NCI-H187 treated with DMSO at 0.1 percent for 48 hours (cell line): ENCODE measurements at places on chromosomes 5 and 9.

GRCh38 chr5:148861696-148862095, 35.3 kb downstream of the ADRB2 start:
- DNase-seq = no peak

GRCh38 chr9:84701801-84702200, 32.3 kb downstream of the NTRK2 start:
- DNase-seq = no peak

DNA sequence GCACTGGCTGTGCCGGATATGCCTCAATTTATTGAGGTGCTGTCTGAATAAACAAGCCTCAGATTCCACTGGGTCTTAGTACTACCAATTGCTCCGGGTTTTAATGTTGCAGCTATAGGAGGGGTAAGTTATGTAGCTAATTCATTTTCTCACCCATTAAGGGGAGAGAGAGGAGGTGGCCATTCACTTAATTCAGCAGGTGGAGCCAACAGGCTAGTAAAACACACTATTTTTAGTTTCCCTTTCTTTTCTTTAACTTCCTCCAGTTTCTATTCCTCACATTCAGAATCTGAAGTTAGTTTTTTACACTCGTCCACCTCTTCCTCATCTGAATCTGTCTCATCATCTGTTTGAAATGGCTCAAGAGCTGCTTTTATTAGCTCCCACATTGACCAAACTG, 105.6 kb upstream of the CDH10 start:
- DNase-seq = no peak

- no peak for DNase-seq
Observed at GRCh38 chr9:94922098-94922607, 195.7 kb downstream of the AOPEP start.

DNA sequence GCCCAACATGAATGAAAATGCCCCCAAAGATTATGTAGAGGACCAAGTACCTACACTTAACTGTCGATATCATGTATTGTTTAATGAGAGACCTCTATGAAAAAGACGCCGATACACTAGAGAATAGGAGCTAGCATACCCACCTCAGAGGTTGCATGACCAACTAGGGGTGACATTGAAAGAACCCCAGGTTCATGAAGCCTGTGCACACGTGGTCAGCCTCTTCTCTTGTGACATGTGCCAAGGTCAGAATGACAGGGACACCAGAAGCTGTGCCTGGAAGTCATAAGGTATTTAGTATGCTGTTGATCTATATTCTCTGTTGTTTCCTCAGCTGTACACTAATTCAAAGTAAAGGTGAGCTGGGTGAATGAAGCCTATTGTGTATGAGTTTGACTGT, 1594.1 kb downstream of the EFNA5 start:
- no peak for DNase-seq

GRCh38 chr5:30041291-30041690, 1152.2 kb upstream of the CDH6 start:
- DNase-seq = no peak

DNA sequence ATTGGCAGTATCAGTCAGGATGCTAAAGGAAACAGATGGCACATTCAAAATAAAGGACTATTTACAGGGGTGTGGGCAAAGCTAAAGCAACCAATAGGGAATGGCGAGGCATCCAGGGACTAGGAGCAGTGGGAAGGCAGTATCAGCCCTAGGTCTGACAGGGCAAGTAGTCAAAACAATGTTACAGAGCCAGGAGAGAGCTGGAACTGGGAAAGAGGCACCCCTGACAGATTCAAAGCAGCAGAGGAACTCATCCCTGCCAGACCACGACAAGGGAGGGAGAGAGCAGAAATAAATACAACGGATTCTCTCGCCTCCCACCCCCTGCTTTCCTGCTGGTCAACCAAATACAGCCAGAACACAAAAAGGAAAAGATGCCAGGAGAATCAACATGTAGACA, 371.5 kb downstream of the NR2F1-AS1 start:
- DNase-seq = no peak

- no peak for DNase-seq
Observed at GRCh38 chr5:633501-633955, 21.4 kb downstream of the CEP72 start.

- DNase-seq = no peak
Observed at GRCh38 chr9:2332663-2333062, 288.9 kb upstream of the VLDLR start.

DNA sequence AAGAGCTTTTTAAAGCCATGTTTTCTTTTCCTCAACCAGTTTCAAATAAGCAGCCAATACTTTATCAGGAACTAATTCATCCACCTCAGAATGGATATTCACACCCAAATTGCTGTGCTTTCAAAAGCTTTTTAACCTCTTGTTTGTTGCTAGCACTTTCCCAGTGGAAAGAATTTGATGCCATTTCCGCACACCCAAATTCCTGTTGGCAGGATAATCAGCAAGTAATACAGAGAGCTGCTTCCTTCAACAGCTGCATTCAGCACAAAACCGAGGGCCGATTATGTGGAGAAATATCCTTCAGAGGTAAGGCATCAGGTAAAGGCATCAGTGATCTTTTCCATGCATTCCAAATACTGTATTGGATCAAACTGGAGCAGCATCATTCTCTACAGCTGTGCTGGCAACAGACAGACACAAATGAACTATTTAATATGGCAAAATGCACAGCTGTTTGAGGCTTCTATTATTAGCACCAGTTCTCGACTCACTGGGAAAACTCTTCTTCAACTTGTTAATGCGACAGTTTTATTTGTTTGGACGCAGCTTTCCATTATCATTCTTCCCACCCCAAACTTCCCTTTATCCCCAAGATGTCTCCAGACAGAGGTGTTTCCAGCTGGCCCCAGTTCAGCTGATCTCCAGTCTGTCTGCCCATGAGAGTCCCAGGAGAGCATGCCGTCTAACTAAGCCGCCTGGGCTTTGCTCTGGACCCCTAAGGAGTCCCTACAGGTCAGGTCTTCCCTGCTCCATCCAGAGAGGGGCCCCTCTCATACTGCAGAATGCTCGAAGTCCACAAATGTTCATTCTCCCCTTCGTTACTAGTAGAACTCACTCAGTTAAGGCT, 22.2 kb upstream of the MGAT1 start:
- no peak for DNase-seq

- DNase-seq = no peak
Observed at GRCh38 chr9:121889990-121890563, 203.0 kb downstream of the TTLL11 start.

- no peak for DNase-seq
Observed at GRCh38 chr5:139063664-139064054, 134.5 kb downstream of the SIL1 start.

GRCh38 chr5:138685193-138685745, 68.0 kb upstream of the CTNNA1 start:
- DNase-seq = no peak

- DNase-seq = no peak
Observed at GRCh38 chr5:84393969-84394368, 9.3 kb upstream of the EDIL3 start.

DNA sequence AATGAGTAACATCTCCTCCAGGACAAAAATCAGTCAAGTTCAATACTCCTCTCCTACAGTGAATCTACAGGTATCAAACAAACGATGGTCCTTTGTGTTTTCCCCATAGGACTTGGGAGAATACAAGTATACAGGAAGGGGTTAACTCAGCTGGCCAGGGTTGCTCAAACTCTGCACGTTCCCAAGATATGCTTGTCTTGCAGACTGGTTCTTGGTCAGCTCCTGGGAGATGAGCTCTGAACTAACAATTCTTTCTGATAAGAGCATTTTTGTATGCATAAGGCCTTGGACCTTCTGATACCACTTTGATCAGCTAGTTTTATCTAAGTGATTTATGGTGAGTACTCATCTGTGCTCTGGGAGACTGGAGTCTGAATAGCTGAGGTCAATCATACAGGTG, 42.1 kb downstream of the LOX start:
- DNase-seq = no peak
